ENCODE measurements at places on chromosomes 1 and 21.
A peak's percentile ranks its signal among the peaks of the same experiment; 100 is the strongest.

DNA sequence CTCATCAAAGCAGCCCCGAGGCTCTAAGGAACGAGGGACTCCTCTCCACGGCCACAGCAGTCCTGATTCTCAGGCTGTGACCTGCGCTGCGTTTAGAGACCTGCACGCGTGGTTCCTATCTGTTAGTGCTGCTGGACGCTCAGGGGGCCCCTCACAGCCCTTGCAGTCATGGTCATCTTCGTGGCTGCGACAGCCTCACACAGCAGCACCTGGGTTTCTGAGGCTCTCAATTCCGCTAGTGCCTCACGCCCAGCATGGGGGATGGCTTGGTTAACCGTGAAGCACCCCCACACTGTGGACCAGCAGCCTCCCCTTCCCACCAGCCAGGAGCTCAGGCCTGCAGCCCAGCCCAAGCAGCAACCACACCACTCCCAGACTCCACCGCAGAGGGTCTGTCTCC lies 7.8 kb downstream of the MORN1 start:
- DNase-seq, result no peak

DNA sequence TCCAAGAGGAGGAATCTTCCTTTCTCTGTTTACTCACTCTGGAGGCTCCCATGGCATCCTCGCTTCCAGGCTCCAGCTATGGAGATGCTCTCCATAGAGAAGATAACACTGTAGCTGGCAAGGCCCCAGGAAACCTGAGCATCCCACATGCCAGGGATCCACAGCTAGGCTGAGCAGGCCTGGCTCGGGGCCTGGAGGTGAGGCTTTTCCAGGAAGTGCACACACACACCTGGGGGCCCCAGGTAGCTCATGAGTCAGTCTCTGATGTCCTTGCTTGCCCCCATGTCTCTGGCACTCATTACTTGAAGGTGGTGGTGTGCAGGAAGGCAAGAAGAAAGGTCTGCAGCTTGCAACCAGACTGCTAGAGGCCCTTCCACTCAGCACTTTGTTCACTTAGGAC lies 5.5 kb upstream of the LCE5A start:
- no peak for DNase-seq

GRCh38 chr1:238753252-238753651 lies 633.1 kb upstream of the CHRM3 start:
- no peak for DNase-seq

GRCh38 chr1:21298981-21299391 lies 8.7 kb upstream of the ECE1 start:
- DNase-seq, result no peak

- DNase-seq, result no peak
Observed at GRCh38 chr1:7111853-7112252, 326.6 kb downstream of the CAMTA1 start.

- no peak for DNase-seq
Observed at GRCh38 chr1:36095760-36096405, 7.2 kb downstream of the ADPRS start.

DNA sequence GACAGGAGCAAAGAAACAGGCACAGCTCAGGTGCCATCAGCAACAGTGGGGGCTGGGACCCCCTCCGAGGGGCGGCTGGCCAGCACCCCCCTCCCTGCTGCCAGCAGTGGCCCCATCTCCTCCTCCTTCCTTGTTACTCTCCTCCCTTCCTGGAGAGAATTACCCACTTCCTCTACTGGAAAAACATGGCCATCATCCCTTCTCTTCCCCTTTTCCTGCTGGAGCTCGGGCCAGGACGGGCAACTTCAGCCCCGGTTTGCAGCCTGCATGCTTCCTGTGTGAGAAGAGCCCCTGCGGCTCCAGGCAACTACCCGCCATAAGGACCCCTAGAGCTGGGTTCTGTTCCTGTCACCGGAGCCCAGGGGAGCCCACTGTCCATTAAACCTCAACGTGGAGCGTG lies 17.6 kb downstream of the MEGF6 start:
- no peak for DNase-seq

DNA sequence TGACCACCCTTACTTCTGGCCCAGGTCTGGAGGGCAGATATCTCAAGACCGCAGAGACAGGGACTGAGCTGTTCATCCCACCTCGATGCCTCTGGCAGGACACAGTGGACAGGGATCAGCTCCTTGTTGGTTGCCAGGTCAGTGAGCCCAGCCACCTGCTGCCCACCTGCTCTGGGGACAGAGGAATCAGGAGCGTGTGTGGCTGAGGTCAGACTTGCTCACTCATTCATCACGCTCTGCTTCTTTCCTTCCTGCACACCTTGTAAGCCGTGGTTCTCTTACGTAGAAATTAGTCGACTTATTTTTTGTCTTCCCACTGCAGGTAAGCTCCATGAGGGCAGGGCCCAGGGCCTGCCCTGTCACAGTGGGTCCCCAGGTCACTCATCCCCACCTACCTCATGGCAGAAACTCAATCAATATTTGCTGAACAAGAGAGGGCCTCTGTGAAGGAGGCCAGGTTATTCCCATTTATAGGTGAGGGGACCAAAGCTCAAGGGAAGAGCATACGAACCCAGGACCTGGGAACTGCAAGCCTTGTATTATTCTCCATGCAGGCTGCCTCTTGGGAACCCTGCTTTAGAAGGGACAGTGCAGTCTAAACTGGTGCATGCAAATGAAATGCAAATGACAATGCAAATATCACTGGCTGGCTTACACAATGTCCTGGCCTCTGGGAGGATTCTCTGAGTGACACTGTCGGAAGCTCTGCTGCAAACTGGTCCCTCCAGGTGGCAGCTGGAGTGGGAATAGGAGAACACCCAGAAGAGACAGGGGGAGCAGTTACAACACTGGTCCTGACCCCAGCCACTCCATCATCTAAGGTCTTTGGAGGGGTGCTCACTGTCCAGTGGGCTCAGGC lies 58.4 kb upstream of the PAX7 start:
- no peak for DNase-seq

- DNase-seq, result no peak
Observed at GRCh38 chr1:40593449-40594186, 62.2 kb downstream of the ZNF684 start.

- no peak for DNase-seq
Observed at GRCh38 chr21:20639026-20639425, 359.2 kb upstream of the NCAM2 start.

- no peak for DNase-seq
Observed at GRCh38 chr1:235295902-235296350, 32.1 kb downstream of the ARID4B start.

GRCh38 chr1:44812822-44813543 lies 4.7 kb downstream of the BTBD19 start:
- DNase-seq, result no peak

DNA sequence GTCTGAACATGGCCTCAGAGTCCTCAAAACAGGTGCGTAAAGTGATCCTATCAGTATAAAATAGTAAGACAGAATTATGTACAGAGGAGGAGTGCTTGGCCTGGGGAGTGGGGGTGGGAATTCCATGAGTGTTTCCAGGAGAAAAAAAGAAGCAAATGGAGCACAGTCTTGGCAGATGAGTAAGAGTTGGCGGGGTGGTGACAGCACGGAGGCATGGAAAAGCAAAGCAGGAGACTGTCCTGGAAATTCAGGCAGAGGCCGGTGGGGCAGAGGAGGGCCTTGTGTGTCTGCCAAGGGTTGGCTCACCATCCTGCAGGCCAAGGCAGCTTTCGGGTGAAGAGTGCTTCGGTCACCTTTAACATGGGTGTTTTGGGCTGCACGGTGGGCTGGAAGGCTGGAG lies 63.4 kb downstream of the OPTC start:
- no peak for DNase-seq

- DNase-seq, result no peak
Observed at GRCh38 chr1:1776672-1777582, 1.3 kb downstream of the NADK start.

- no peak for DNase-seq
Observed at GRCh38 chr1:20281801-20282200, 8.9 kb upstream of the VWA5B1 start.

DNA sequence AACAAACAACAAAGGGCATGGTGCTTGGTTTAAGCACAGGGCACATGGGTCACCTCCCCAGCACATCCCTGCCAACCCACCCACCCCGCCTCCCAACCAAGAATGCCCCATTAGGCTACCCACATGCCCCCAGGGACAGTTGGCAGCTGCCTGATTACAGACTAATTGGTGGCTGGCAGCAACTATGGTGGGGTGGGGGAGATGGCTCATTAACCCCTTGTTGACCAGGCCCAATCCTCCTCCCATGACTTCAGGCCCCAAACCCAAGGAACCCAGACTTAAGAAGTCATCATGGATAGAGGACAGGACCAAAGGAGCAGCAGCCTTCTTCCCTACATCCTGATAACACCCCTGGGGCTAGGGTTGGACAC lies 1.3 kb downstream of the RIMS3 start:
- DNase-seq, result no peak

DNA sequence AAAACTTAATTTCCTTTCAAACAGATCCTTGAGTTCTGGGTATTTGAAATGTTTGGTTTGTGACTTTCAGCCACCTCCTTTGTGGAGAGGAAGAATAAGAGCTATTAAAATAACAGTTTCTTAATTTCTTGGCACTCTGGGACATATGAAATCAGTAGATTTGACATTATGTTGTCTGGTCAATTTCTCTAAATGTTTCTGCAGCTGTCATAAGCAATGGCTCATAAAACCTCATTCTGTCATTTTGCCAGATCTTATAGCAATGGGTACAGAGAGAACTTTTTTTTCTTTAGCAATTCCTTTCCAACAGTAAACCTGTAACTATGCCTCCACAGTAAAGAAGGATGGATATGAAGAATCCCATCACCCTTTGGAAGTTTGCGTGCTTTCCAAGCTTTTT lies 52.6 kb downstream of the LAMC1 start:
- DNase-seq, result no peak

- no peak for DNase-seq
Observed at GRCh38 chr21:33315946-33316710, 8.6 kb upstream of the IFNAR1 start.

GRCh38 chr1:64073705-64074104 lies 129.7 kb upstream of the UBE2U start:
- no peak for DNase-seq

DNA sequence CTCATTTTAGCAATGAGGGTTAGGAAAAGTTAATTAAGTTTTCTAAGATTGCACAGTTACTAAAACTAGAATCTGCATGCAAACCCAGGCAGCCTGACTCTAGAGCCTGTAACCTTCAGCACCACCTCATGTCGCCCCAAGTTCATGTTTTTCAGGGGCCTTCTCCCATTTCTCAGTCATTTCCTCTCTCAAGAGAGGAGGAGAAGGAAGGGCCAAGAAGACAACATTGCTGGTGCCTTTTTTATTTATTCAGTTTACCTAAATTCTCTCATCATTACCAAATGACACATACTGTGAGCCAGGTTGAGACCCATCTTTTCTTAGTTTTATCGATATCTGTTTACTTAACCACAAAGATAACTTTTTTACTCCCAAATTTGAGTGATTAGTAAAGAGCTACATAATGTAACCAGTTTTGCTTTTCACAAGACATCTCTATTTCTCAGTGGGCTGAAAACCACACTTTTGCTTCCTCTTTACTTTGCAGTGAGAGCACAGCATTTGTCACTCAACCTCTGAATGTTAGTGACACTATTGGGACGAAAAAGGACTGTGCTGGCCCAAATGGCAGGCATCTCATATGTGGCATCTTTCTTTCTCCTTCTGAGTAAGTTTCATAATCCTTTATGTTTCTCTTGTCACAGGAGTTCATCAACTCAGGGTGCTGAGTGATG lies at the start of gene CD101:
TSS of gene CD101 (plus strand) at position 507 of the 674 bp plus-strand sequence. CDS start at position 565, 58 bp downstream.
- no peak for DNase-seq

- no peak for DNase-seq
Observed at GRCh38 chr1:234246638-234247116, 126.6 kb upstream of the COA6 start.

- no peak for DNase-seq
Observed at GRCh38 chr1:41461790-41462679, 22.4 kb downstream of the EDN2 start.

GRCh38 chr1:4974981-4975685 lies 320.7 kb downstream of the AJAP1 start:
- DNase-seq, result no peak

DNA sequence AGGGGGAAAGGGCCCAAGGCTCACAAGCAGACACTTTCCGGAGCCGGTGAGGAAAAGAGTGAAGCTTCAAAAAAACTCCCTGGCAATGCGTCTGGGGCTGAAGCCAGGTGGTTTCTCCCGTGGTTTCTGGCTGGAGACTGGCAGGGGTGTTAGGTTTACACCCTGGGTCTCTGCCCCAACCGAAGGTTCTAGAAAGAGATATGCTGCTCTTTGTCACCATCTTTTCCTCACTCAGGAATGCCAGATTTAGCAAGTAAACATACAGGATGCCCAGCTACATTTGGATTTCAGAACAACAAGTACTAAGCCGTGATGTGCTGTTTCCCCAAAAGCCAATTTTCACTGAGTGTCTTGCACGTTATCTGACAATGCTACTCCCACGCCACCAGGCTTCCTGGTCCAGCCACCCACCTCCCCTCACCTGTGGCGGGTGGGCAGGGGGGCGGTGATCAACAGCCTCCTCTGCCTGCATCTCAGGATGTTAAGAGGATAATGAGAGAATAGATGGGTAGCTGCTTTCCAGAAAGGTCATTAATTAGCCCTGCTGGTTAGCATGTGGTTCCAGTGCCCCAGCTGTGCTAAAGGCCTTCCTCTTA lies 69.6 kb upstream of the OLIG2 start:
- DNase-seq, result no peak

DNA sequence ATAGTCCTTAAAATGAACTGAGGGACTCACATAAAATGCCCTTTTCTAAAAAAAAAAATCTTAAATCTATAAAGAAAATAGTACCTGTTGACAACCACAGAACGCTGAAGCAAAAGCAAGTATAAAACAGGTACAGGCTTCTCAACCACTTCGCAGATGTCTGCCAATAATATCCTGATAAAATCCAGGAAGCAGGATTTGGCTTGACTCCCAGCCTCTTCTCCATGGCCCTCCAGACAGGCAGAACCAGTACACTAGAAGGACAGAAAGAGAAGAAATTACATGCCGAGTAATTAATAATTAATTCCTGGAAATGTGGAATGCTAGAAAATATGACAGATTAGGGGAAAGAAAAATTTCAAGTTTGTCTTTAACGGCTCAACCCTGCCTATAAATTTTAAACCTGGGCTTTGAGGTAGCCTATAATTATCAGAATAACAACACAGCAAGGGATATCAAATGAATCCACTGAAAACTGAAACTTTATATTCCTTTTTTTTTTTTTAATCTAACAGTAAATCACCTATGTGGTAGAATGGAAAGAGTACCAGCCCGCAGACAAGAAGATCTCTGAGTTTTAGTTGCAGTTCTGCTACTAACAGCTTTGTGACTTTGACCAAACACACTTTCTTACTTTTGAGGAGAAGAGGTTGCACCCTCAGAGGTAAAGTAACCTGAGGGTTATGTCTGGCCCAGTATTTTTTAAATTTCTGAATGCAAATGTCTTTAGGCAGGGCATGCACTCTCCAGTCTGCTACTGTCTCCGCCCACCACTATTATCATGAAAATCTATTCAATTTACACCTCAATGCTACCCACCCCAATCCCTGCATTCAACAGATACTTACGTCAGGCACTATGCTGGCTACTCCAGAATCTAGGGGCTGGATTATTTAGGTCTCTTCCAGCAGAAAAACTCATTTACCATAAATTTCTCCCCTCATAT lies 2.7 kb downstream of the KIAA0319L start:
- no peak for DNase-seq

- peak; percentile 55 for DNase-seq
Observed at GRCh38 chr1:153572569-153573015, 6.9 kb upstream of the S100A2 start.
